SJCRH30 (cell line): ENCODE measurements at places on chromosomes 6 and 20.
A peak's percentile ranks its signal among the peaks of the same experiment; 100 is the strongest.

GRCh38 chr6:11350294-11350693, 117.8 kb upstream of the NEDD9 start:
- DNase-seq, result no peak
- H3K4me3 ChIP-seq, result no peak overlapping the region
- H3K27ac ChIP-seq, result no peak overlapping the region
- no peaks in the 10 kb centered on the region for H3K4me1 ChIP-seq
- H3K36me3 ChIP-seq, result no peaks in the 10 kb centered on the region
- no peaks in the 10 kb centered on the region for H3K27me3 ChIP-seq

- peak overlapping the region; percentile 100 for H3K4me3 ChIP-seq
- DNase-seq, result no peak
- H3K4me1 ChIP-seq, result no peaks in the 10 kb centered on the region; the same call in 1 of the 2 replicates
These were observed 1.3 kb downstream of the CEP85L start for GRCh38 chr6:118649918-118650581.

- H3K36me3 ChIP-seq, result no peaks in the 10 kb centered on the region
- no peak overlapping the region for H3K27ac ChIP-seq
- H3K4me3 ChIP-seq, result no peak overlapping the region
- peaks cover 7% of the 10 kb centered on the region; the same call in 1 of the 2 replicates for H3K27me3 ChIP-seq
These were observed 33.4 kb upstream of the AAR2 start for GRCh38 chr20:36202891-36203338.

DNA sequence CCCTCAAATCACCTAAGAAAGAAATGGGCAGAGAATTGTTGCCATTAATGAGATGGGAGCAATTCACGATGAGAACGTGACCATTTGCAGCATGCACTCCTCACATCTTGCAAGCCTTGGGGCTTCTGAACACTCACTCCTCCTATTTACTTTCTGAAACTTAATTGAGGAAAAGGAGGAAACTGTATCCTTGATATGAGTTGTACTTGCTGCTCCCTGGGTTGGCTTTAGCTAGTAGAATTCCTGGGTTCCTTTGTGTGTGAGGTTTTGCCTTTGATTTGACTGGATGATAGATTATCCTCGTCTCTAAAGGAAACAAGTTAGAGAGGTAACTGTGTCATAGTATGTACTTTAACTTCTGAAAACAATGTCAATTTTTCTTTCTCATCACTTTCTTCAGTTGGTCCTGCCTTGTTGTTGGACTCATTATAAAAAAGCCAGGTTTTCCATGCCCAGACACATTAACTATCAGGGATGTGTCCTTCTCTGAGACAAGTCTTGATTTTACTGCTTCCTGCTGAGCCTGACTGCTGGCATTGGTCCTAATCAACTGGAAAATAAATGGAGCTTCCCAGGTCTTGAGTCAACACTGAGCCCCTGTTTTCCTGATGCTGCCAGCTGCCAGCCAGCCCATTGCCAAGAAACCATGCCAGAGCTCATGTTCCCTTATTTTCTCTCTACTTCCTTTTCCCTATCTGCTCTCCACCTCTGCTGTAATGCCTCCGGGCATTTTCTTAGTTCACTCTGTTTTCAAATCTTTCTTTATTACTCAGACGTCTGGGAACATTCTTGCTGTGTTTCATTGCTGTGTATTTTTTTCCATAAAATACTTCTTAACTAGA, 6.0 kb upstream of the MRAP2 start:
- no peak overlapping the region for H3K4me3 ChIP-seq
- no peaks in the 10 kb centered on the region for H3K27me3 ChIP-seq
- peak; percentile 66 for DNase-seq
- no peaks in the 10 kb centered on the region for H3K36me3 ChIP-seq
- peaks cover 16% of the 10 kb centered on the region for H3K4me1 ChIP-seq
- H3K27ac ChIP-seq, result peak overlapping the region; percentile 26; the same call in 1 of the 2 replicates
